ENCODE measurements at places on chromosomes 2 and 18.

GRCh38 chr2:147236601-147237000 lies 608.2 kb upstream of the ACVR2A start:
- DNase-seq: no peak

DNA sequence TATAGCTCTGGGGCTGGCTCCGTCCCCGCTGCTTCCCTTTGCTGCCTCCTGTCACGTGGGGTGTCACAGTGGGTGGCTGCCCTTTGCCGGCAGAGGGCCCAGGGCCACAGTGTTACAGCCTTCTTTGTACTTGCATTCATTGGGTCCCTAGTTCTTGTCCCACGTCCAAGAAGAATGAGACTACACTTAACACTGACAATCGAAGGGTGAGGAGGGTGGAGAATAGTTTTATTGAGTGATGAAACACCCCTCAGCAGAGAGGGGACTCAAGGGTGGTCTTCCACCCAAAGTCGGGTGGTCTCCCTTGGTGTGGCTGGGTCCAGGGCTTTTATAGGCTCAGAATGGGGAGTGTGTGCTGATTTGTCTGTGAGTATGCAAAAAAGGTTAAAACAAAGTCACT lies 1.9 kb downstream of the ATG4B start:
- DNase-seq: no peak

GRCh38 chr2:165586019-165586418 lies 116.5 kb downstream of the CSRNP3 start:
- no peak for DNase-seq

- no peak for DNase-seq
Observed at GRCh38 chr2:20217041-20217970, 7.6 kb downstream of the SDC1 start.

GRCh38 chr2:18922276-18922675 lies 332.9 kb upstream of the NT5C1B start:
- DNase-seq: no peak

DNA sequence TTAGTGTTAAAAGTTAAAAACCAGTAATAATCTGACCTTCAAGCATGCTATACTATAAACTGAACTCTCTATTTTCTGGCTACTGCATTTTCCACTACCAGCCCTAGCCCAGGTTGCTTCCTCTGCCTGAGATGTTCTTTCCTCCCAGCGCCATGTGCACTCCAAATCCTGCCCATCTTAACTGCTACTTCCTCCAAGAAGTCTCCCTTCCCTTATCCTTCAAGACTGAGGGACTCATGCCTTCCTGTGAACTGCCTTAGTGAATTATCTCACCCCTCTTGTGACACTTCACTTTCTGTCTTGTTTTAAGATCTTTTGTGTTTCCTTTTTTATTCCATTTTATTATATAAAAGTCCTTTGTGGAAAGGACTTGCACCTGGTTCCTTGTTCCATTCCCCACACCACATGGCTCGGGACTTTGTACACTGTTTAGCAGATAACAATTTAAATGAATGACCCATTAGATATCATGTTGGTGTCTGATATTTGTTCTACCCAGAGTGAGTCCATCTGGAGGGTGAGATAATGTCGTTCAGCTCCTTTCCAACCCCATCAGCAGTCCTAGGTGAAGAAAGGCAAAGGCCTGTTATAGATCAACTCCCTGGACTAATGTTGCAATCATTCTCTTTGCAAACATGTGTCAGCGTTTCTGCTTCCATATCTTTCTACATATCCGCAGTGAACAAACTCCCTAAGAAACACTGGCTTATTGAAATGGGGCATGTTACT lies 20.9 kb upstream of the AGFG1 start:
- DNase-seq: no peak

DNA sequence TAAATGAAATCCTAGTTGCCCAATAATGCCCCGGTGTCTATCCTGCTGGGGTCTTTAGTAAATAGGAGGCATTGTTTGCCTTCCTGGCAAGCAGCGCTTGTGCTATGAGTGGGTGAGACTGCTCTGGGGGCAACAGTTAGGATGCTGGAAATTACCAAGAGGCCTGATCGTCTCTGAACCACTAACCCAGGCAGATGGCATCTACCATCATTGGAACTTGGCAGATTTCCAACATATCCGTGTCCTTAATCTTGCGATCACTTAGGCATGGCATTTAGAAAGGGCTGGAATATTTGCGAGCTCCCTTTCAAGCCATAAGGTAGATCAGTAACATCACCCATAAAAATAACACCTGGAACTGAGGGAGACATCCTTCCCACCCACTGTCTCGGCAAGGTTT lies 18.8 kb upstream of the SH3RF3 start:
- DNase-seq: no peak

- DNase-seq: no peak
Observed at GRCh38 chr2:218369330-218369729, 12.7 kb downstream of the CATIP start.

DNA sequence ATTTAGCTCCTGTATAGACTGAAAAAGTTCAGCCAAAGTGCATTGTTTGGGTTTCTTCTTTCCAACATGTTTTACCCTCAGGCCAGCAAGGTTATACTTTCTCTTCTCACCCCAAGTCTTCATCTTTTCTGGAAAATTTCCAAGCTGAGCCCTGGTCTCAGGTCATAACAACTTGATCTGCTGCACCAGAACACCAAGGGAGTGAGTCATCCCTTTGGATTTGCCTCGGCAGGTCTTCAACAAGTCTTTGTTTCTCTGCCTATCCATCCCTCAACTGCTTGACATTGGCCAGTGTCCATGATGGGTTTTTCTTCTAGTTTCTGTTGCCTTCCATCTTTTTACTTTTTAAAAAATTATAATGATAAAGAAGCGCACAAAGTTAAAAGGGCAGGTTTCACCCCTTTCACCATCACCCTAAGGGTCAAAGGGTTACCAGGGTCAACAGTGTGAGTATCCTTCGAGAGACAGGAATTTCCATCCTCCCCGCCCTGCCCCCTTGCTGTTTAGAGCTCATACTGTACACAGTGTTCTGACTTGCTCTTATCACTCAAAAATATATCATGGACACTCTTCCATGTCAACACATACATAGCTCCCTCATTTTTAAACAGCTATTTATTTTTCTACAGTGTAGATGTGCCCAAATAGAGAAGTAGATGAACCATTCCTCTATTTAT lies 5.7 kb upstream of the SPATS2L start:
- DNase-seq: no peak

DNA sequence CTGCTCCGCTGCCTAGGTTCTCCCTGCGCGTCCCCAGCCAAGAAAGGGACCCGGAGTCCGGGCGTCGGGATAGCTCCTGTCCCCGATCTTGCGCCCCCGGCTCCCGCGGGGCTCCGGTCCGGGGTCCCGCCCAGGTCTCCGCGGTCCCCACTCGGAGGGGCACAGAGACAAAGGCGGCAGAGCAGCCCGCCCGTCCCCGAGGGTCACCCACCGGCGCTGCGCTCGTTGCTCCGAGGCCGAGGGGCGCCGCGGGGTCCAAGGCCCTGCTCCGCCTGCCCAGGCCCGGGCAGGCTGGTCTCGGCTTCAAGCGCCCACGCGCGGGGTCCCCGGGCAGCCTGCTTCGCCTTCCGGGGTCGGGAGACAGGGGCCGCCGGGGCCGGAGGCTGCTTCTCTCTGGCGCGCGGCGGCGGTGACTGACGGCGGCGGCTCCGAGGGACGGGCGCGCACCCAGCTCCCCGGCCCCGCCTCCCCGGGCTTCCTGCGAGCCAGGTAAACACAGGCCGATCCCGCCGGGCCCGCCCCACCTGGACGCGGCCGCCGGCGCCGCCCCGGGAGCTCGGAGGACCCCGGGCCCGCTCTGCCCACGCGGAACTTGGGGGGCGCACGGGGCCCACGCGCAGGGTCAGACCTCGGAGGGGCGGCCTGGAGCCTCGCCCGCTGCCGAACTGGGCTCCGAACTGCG lies at the start of gene MBP:
MBP (minus strand) TSS at position 415 of the 682 bp plus-strand sequence. CDS start 27,522 bp downstream, outside the sequence.
- no peak for DNase-seq

- DNase-seq: no peak
Observed at GRCh38 chr2:8658064-8658862, 23.6 kb upstream of the ID2 start.

- no peak for DNase-seq
Observed at GRCh38 chr2:217953011-217953481, 49.7 kb downstream of the TNS1 start.

DNA sequence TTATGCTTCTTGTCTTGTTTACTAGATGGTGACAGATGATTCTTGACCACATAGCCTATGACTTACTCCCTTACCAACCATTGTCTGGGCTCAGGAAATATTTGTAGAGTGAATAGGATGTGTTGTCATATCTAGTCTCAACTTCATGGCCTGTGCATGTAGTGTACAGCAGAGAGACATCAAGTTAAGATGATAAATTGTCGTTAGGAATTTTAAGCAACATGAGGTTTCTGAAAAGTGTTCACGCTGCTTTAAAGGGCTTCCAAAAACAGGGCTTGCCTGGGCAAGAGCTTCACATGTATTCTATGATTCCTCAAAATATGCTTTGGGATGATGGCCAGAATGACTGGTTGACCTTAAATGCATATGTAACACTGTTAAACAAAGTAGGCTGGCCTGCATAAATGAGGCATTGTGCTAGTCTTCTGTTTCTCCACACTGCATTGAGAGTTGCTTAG lies 424.0 kb downstream of the RND3 start:
- no peak for DNase-seq

DNA sequence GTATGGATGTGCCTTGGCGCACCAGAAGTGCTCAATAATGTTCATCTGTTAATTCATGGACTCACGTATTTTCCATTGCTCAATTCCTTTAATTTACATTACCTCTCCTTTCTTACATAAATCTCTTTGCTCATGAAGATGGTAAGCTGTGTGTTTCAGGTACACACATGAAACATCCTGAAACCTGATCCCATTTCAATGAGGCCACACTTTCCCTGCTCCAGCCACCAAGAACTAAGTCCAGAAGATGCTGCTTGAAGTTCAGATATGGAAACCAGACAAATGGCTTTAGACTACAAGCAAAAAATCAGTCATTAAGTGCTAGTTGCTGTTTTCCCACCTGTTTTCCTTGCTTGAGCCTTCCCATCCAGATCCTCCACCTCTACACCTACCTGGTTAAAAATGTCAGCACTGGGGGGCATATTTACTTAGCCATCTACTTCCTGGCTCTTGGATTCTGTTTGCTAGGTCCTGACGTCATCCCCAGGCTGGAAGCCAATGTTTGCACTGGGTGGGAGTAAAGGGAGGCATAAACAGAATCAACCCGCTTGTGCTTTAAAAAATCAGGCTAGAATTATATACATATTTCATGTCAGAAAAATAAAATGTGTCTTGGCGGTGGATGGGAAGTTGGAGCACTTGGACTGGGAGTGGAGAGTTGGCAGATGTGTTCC lies 309.7 kb downstream of the OSR1 start:
- no peak for DNase-seq

- DNase-seq: no peak
Observed at GRCh38 chr2:149463328-149464002, 124.1 kb downstream of the MMADHC start.

- no peak for DNase-seq
Observed at GRCh38 chr2:8719528-8719927, 37.7 kb downstream of the ID2 start.

GRCh38 chr2:44055664-44056063 lies 59.9 kb upstream of the LRPPRC start:
- no peak for DNase-seq

GRCh38 chr2:190540048-190540447 lies 5.5 kb upstream of the NEMP2 start:
- DNase-seq: no peak
